ENCODE measurements at places on chromosomes 11 and 22. TPM values are rescaled to one million over a fixed set of nuclear protein-coding genes. Genes with fewer than 3 reads are reported as not detected.

DNA sequence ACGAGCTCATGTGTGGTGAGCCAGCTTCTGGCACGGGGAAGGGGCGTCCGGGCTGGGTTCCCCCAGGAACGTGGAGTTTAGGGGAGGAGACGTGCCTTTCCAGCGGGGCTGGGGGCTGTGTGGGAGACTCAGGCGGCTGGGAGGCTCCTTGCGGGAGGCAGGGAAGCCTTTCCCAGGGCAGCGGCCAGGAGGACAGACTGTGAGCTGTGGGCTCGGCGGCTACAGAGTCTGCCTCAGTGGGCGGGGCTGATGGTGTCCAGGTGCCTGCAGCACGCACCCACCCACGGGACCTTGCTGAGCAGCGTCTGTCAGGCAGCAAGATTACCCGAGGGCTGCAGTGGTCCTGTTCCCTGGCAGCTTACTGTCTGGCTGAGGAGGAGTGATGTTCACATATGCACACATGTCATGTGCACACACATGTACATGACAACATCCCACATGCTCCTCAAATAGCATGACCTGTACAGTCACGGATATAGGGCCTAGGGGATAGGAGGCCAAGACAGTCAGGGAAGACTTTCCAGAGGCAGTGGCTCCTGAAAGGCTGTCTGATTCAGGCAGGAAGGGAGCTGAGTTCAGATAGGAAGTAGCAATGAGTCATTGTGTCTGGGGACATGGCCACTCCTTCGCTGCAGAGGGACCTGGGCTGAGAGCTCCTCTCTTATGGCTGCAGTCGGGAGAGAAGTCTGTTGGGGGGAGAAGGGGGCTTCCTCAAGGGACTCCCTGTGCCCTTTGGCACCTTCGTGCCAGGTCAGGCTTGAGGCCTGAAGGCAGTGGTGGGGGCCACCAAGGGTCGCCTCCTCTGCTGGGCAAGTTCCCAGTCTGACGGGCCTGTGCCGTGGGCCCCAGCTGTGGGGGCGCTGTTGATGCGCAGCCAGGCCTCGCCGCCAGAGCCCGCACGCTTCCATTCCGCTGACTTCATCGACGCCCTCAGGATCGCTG lies 23.3 kb upstream of the PPP6R3 start:
- DNase-seq = no peak

GRCh38 chr22:48343461-48343860 lies 1484.2 kb downstream of the BRD1 start:
- DNase-seq = no peak

DNA sequence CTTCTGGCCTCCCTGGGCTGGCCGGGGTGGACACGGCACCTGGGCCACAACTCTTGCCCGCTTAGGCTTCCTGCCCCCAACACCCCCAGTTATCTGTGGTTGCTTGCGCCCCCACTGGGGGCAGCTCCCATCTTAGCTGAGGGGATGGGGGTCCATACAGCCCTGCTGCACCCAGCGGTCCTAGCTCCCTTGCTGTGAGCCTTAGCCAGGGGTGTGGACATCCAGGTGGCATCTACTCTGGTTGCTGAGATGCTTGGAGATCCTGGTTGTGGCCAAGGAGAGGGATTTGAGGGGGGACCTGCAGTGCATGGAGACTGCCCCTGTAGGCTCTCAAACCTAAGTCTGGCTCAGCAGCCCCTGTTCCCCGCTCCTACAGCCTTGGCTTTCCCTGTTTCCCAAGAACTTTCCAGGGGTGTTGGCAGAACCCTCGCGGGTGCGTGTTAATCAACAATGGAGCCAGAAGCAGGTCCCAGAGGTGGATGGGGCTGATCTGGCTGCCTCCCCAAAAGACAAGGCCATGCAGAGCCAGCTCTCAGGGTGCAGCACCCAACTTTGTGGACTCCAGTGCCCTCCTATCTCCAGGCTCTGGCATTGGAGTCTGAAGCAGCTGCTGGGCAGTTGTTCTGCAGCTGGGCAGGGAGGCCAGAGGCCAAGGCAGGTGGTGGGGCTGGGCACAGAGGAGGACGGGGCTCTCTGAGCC lies 3.3 kb downstream of the KCNQ1 start:
- no peak for DNase-seq

NNMT gene
- 0.82 TPM for total RNA-seq

DNA sequence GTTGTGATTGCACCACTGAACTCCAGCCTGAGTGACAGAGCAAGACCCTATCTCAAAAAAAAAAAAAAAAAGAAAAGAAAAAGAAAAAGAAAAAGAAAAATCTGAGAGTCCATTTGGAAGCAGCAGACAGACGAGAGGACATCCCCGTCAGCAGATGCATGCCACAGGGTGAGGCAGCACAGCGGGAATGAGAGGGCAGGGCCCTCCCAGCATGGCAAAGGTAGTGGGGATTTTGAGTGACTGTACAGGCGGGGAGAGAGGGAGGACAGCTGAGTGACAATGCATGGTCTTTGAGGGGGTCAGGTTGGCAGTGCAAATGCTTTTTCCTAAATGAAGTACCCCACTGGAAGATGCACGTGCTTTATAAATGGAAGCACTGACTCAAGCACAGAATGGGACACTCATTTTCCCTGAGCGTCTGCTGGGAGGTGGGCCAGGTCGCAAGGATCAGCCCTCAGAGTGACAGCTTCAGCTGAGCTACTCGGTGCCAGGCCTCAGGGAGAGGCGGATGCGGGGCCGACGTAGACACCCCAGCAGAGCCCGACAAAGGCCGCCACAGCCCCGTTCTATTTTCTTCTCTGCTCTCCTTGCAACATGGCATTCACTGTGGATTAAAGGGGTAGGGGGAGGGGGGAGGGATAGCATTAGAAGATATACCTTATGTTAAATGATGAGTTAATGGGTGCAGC lies 113.5 kb downstream of the SHANK2 start:
- no peak for DNase-seq

DNA sequence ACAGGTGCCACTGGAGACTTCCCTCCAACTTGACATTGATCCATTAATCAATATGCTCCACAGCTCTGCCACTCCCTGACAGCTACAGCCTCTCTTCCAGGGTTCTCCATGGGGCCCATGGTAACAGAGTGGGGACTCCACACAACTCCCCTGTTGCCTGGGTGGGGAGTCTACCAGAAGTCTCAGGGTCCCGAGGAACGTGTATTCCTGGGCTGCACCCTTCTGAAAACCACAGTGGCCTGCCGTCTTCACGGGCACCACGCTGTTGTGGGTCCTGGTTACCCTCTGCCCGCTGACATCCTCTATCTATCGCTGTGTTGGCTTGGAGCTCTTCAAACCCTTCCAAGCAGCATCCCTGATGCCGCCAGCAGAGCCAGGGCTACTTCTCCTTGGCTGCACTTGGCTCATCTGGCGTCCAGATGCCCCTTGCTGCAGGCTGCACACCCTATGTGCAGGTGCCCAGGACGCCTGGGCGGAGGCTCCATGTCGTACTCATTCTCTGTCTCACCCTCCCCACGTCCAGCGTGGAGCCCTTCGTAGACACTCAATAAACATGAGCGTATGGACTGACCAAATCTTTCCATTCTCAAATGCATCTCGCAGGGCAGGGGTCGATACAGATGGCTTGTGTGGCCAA lies 1341.8 kb downstream of the TBC1D22A start:
- DNase-seq = no peak

GRCh38 chr11:35144136-35144741 lies 5.3 kb downstream of the CD44 start:
- DNase-seq = no peak

- no peak for DNase-seq
These were observed 31.0 kb downstream of the SLC22A6 start for GRCh38 chr11:62953811-62954210.

IFTAP gene
- 31.0 TPM for total RNA-seq

MMP13 gene
- total RNA-seq = not detected

GRCh38 chr22:47190276-47190956 lies 428.0 kb downstream of the TBC1D22A start:
- no peak for DNase-seq

GRCh38 chr22:31229402-31230079 lies 17.4 kb downstream of the LIMK2 start:
- no peak for DNase-seq

- DNase-seq = peak; percentile 31
These were observed 658.2 kb downstream of the NTM start for GRCh38 chr11:132028380-132029240.

DNA sequence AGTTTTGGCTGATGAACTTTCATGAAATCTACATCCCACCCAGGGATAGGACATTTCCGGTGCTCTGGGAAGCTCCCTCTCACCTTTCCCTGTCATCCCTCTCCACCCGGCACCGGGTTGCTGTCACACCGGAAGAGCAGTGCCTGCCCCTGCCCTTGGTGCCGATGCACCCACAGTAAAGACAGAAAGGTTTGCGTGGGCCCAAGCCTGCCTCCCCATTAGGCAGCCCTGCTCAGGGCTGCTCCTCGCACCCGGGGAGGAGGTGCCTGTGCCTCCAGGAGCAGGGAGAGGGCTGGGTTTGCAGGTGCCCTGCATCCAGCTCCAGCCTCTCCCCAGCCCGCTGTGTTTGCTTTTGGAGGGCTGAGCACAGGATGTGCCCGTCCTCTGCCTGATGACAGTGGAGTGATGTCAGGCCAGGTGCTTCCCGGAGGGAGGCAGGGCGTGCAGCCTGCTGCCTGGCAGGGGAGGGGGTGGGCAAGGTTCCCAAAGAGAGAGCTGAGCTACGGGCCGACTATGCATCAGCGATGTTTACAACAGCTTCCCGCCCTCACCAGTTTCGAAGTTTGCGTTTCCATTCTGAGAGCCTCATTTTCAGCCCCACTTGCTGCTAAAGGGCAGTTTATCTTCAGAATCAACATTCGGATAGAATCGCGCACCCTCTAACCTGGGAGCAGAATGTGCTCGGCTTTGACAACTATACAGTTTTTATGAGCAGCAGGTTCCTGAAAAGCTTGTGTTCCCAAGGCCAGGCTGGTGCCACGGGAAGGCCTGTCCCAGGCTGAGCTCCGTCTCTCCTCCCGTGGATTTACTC lies 83.2 kb upstream of the CLDN5 start:
- DNase-seq = no peak

GRCh38 chr22:50672041-50672440 lies 582 bp upstream of the SHANK3 start:
- DNase-seq = no peak

SHANK2 gene
- total RNA-seq = 7.6 TPM

- DNase-seq = no peak
These were observed 26.7 kb downstream of the RRP8 start for GRCh38 chr11:6576471-6577373.

All from neural crest cell (in vitro differentiated cells).